IgD-negative memory B cell (primary cell): ENCODE measurements at places on chromosomes 2 and 18. TPM values are rescaled to one million over a fixed set of nuclear protein-coding genes. Genes with fewer than 3 reads are reported as not detected.

Gene TNFRSF11A
- polyA plus RNA-seq: not detected

Gene MAL
- polyA plus RNA-seq: 10.2 TPM

Gene MC2R
- not detected for polyA plus RNA-seq

Gene NETO1
- polyA plus RNA-seq: 1.2 TPM
